ENCODE measurements at places on chromosomes 7 and 10.

DNA sequence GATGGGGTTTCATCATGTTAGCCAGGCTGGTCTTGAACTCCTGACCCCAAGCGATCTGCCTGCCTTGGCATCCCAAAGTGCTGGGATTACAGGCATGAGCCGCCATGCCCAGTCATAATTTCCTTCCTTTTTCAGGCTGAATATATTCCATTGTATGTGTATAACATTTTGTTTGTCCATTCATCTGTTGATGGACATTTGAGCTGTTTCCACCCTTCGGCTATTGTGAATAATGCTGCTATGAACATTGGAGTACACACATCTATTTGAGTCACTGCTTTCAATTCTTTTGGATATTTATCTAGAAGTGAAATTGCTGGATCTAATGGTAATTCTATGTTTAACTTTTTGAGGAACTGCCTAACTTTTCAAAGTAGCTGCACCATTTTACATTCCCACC is 34.6 kb downstream of the TLX1 start:
- DNase-seq = no peak

DNA sequence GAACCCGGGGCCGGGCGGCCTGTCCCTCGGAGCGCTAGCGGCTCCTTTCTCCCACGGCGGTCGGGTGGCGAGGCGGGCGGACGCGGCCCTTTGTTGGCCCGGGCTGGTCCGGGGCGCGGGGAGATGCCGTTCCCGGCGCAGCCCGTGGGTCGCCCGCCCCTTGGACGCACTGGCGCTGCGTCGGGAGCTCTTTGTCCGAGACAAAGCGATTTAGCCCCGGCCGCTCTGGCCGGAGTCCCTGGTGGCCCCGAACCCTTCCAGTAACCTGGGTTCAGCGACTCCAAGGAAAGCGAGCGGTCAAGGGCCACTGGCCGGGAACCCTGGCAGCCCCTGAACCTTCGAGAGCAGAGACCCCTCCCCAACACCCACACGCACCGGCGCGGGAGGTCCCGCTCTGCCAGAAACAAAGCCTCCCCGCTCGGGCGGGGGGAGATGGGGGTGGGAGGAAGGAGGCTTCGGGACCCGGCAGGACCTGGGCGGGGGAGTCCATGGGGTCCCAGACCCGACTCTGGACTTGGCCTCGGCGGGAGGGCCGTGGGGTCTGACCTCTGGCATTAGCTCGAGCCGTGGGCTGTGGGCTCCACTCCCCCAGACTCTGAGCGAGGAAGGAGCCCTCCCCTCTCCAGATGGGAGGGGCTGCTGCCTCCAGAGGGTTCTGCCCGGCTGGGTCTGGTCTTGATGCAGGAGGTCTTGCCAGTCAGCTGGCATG is 836 bp downstream of the DPYSL4 start:
- DNase-seq = no peak

DNA sequence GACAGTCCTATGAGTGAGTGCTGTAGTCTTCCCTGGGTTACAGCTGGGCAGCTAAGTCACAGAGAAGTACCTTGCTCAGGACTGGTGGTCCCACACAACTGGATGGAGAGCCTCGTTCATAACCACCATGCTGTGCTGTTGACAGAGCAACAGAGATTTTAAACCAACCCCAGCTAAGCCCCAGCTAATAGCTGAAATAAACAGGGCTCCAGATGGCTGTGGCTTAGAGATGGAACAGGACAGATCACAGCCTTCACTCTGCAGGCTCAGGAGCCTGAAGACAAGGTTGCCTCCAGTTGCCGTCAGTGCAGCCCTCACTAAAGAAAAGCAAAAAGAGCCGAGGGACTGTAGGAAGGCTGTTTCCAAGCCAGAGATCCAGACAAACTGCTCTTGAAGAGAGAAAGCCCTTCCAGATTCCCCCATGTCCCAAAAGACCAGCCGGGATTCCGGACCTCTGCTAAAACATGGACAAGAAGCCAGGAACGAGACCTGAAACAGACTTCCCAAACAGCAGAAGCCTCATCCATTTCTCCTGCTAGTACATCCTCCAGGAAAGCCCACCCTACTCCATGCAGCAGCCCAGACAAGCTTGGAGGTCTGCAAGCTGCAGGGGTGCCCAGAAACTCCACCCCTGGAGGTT is 4.2 kb downstream of the HTRA1 start:
- DNase-seq = no peak

- DNase-seq = no peak
These were observed 15.8 kb upstream of the TMEM236 start for GRCh38 chr10:17736223-17736622.

DNA sequence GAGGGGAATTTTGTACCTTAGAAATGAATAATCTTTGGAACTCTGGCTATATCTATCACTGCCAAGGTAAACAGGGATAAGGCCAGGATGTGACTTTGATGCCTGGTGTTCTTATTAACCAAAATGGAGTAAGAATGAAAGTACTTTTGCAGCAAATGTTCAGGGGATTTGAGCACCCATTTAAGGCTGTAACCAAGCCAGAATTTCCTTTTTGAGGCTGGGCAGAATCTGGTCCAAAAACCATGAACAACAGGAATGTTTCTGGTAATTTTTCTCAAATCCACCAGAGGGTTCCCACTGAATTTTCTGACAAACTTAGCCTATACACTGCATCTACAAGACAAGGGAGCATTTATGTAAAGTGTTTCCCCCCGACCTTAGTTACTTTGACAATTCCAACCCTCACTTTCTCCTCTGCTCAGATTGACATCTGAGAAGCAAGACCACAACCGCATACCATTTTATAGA is 120.6 kb downstream of the BAMBI start:
- DNase-seq = no peak

- no peak for DNase-seq
These were observed 57.5 kb upstream of the MGAM2 start for GRCh38 chr7:142053988-142054387.

DNA sequence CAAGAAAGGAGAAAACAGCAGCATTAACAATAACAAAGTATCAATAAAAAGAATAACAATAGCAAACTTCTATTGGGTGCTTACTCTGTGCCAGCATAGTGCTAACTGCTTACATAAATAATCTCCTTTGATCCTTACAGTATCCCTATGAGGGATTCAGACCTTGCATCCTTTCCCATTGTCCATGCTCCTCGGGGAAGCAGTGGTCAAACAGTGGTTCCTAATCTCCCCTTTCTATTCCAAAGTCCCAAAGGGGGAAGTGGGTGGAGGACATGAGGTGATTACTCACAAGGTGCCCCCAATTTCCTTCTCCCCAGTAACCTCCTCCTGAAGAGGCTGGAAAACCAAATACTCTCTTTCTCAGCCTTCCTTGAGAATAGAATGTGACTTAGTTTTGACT is 22.0 kb upstream of the MSMB start:
- DNase-seq = no peak

DNA sequence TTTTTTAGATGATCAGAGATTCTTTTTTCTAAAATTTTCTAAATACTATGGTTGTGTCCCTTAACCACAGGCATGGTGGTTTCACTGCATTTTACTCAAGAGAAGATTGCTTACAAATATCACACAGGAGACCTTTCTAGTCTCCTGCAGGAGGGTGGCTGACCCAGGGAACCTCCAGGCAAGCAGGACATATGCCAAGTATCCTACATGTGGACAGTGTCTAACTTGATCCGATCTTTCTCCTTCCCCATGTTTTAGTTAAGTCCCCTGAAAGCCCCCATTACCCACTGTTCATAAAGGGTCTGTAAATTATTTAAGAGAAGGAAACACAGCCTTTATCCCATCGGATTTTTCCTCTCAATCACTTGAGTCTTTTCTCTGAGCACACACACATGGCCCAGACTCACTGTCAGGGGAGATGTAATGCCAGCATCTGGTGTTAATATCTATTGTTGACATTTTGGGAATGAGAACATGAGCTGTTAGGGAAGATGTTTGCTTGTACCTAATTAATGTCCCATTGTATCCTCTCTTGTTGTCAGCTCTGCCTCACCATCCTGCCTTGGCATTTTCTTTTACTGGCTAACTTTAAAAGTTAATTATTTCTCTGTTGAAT is 755.2 kb downstream of the AUTS2 start:
- DNase-seq = no peak

- DNase-seq = no peak
These were observed 52.1 kb upstream of the SLC29A3 start for GRCh38 chr10:71266918-71267442.

- no peak for DNase-seq
These were observed 103.1 kb downstream of the HOXA1 start for GRCh38 chr7:26992670-26993069.

DNA sequence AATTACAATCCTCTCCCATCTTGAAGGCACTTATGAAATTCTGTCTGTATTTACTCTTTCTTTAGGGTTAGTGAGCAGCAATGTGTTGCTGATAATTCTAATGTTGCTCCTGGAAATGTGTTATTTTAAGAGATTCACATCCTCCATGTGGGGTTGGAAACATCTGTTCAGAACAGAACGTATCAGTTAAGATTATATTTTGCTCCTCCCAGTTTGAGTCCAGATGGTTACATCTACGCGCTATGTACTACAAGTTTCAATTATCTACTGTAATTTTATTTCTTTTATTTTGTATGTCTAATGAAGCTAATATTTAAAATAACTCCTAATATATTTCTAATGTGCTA is 250.6 kb upstream of the KLF6 start:
- no peak for DNase-seq

- DNase-seq = no peak
These were observed 12.9 kb downstream of the NPFFR1 start for GRCh38 chr10:70270952-70271351.

- DNase-seq = no peak
These were observed 189.5 kb upstream of the MINDY3 start for GRCh38 chr10:16049782-16050181.

DNA sequence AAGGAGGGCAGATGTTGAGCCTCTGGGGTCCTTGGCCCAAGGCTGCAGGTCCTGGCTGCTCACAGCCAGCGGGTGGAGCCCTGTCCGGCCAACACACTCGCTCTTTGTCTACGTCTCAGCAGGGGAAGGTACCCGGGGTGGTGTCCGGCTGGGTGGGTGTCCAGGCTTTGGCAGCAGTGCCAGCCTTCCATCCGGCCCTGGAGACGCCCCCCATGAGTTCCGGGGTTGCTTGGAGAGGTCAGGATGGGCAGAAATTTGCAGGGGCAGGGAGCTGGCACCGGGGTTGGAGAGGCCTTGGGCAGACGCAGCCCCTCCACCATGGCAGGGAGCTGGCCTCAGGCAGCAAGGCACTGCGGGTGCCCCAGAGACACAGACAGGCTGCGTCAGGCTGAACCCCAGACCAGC is 42.2 kb upstream of the ELN start:
- no peak for DNase-seq

GRCh38 chr7:114622221-114622620 is 207.6 kb downstream of the FOXP2 start:
- no peak for DNase-seq

GRCh38 chr7:112138325-112138852 is 67.8 kb downstream of the DOCK4 start:
- no peak for DNase-seq

- no peak for DNase-seq
These were observed 20.6 kb downstream of the KIN start for GRCh38 chr10:7767209-7767608.

DNA sequence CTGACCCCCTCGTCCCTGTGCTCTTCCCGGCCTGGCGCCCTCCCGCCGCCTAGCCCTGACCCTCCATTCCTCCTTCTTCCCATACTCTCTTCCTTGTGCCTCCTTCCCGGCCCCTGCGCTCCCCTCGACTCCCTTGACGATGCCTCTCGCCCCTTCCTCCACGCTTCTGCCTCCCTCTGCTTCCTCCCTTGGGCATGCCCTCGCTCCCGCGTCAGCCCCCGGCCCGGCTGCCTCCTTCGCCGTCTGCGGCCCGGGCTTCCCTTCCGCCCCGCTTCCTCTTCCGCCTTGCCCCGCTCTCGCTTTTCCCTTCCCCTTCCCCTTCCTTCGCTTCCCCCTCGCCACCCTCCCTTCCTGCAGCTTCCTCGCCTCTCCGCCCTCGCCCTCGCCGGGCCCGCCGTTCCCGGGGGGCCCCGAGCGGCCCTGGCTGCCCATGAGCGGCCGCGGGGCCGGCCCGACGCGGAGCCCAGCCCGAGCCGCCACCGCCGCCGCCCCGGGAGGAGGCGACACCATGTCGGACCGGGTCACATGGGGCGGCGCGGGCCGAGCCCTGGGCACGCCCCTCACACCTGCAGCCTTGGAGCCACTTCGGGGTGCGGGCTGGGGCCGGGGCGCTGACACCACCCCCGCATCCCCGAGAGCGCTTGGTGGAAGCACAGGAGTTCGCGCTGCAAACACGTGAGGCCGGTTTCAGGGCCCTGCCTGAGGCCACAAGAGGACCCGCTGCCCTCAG is at the start of gene FBXW4:
Gene FBXW4 (minus strand): TSS at position 497 of the 730 bp plus-strand sequence. CDS start 65 bp downstream, at position 432.
- peak; percentile 59 for DNase-seq

DNA sequence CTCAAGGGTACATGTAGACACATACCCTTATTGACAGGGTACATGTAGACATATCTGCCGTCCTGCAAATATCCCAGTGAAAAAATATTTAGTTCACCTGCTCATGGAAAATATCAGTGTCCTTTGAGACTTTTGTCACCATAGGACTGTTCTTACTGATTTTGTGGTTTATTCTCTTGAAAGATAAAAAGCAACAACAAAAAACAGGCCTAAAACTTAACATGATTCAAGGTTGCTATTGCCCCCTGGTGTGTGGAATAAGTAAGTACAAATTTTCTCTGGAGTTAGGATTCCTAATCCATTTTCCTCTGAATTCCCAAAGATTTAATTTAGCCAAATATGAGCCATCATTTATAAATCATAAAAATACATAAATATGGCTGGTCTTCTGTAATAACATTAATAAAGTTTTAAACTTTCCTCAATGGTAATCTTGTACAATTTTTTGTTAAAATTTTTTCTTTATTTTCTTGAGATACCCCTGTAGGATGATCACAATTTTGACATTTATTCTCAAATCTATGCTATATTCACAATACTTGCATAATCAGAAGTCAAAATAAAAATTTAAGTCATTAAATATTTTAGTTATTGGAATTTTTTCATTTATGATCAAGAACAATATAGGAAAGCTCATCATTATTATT is 741.4 kb upstream of the POT1 start:
- no peak for DNase-seq

GRCh38 chr7:135959646-135960363 is 17.4 kb downstream of the MTPN start:
- DNase-seq = no peak

DNA sequence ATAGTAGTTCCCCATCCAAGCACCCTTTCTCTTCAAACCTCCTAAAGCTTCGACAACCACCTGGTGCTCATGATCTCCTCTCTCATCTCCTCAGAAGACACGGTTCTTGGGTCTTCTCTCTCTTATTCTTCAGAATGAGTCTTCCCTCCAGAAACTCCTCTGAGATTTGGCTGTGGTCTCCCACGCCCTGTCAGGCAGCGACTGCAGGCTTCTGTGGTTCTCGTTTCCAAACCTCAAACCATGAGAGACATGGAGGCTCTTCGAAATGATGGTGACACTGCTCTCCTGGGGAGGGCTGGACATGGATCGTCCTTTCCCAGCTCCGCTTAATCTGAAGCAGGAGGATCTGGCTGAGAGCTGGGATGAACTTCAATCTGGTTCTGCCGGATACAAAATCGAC is 78.6 kb upstream of the PITRM1 start:
- DNase-seq = no peak

- no peak for DNase-seq
These were observed 118.1 kb downstream of the TPST1 start for GRCh38 chr7:66323114-66323796.
